ENCODE measurements at places on chromosomes 6 and 20. TPM values are rescaled to one million over a fixed set of nuclear protein-coding genes. Genes with fewer than 3 reads are reported as not detected.

Gene NEU1
- 36.7 TPM for total RNA-seq

Gene ATAT1
- 0.69 TPM for total RNA-seq

Gene VNN1
- total RNA-seq: 0.06 TPM

Gene RBBP8NL
- total RNA-seq: not detected

Gene DEFB132
- not detected for total RNA-seq

Gene NELFCD
- total RNA-seq: 31.4 TPM
